ENCODE measurements at places on chromosomes 7 and 10.

- no peak overlapping the region for H3K4me3 ChIP-seq
- no peaks in the 10 kb centered on the region for H3K4me1 ChIP-seq
- H3K27ac ChIP-seq: no peak overlapping the region
- no peaks in the 10 kb centered on the region for H3K36me3 ChIP-seq
- H3K27me3 ChIP-seq: no peaks in the 10 kb centered on the region
These were observed 27.2 kb upstream of the MSRB2 start for GRCh38 chr10:23067939-23068775.

DNA sequence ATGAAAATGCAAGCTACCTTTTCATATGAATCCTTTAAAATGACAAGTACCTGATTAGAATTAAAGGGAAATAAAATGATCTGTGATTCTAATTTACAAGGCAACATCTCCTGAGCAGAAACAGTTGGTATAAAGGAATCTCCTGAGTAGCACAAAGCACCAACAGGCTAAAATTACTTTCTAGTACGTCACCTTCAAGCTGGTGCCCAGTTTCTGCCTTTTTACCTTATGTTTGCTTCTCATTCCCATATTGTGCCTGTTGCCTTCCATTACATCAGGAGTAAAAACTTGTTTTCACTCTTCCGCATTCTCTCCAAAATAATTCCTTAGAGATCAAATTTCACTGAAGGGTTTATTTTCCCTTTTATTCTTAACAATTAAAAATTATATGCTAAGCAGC lies 587.1 kb upstream of the KCND2 start:
- H3K36me3 ChIP-seq: no peaks in the 10 kb centered on the region
- DNase-seq: no peak
- no peak overlapping the region for H3K27ac ChIP-seq
- no peak overlapping the region for H3K4me3 ChIP-seq

GRCh38 chr10:61503051-61503450 lies 49.9 kb upstream of the TMEM26 start:
- no peaks in the 10 kb centered on the region for H3K4me1 ChIP-seq
- no peaks in the 10 kb centered on the region for H3K36me3 ChIP-seq
- no peak overlapping the region for H3K4me3 ChIP-seq
- DNase-seq: no peak

- no peak for DNase-seq
- H3K4me3 ChIP-seq: no peak overlapping the region
- H3K27ac ChIP-seq: no peak overlapping the region
These were observed 99.1 kb downstream of the XPNPEP1 start for GRCh38 chr10:109824206-109824605.

- H3K36me3 ChIP-seq: no peaks in the 10 kb centered on the region
- H3K27me3 ChIP-seq: no peaks in the 10 kb centered on the region
- no peak overlapping the region for H3K27ac ChIP-seq
- DNase-seq: no peak
These were observed 15.7 kb upstream of the PFKP start for GRCh38 chr10:3051692-3052091.

DNA sequence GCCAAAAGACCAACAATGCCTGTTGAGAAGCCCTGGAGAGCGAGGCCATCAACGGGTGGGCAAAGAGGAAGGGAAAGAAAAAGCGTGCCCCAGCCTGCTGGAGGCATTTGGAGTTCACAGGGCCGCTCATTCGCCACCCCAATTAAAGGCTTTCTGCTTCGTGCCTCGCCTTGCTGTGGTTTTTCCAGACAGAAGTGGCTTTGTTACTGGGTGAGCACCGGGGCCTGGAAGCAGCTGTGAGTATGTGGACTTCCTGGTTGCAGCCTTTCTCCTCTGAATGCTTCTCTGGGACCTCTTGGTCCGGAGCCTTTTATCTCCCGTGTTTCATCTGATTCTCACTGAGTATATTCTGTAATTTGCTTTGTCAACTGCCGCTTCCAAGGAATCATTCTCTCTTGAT lies 118.1 kb upstream of the EGR2 start:
- no peaks in the 10 kb centered on the region for H3K36me3 ChIP-seq
- no peaks in the 10 kb centered on the region for H3K4me1 ChIP-seq
- no peaks in the 10 kb centered on the region for H3K27me3 ChIP-seq

DNA sequence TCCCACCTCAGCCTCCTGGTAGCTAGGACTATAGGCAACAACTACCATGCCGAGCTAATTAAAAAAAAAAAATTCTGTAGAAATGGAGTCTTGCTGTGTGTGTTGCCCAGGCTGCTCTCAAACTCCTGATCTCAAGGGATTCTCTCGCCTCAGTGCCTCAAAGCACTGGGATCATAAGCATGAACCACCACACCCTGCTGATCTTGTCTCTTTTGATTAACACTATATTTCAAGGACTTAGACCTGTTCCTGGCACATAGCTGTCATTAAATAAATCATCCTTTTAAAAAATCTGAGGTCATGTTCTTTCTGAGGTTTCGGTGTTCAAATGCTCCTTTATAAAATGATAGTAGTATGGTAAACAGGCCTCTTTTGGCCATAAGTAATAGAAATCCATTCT lies 4.8 kb downstream of the PALS2 start:
- H3K27me3 ChIP-seq: no peaks in the 10 kb centered on the region
- H3K4me1 ChIP-seq: peaks cover 24% of the 10 kb centered on the region
- H3K36me3 ChIP-seq: no peaks in the 10 kb centered on the region
- no peak overlapping the region for H3K4me3 ChIP-seq
- DNase-seq: no peak
- no peak overlapping the region for H3K27ac ChIP-seq

DNA sequence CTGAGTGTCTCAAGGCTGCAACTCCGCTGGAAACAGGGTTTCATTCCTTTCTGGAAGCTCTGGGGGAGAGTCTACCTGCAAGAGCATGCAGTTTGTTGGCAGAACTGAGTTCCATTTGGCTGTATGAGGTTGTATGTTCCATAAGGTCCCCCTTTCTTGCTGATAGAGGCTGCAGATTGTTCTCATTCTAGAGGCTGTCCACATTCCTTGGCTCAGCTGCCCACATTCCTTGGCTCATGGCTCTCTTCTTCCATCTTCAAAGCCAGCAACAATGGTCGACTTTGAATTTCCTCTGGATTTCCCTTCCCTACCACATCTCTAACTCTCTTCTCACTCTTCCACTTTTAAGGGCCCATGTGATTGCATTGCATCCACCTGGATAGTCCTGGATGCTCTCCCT lies 147.3 kb upstream of the CDCA7L start:
- H3K36me3 ChIP-seq: no peaks in the 10 kb centered on the region
- H3K4me3 ChIP-seq: no peak overlapping the region
- no peaks in the 10 kb centered on the region for H3K27me3 ChIP-seq
- H3K4me1 ChIP-seq: no peaks in the 10 kb centered on the region
- no peak for DNase-seq

GRCh38 chr7:23191022-23191421 lies 9.2 kb downstream of the NUP42 start:
- H3K36me3 ChIP-seq: peaks cover 33% of the 10 kb centered on the region
- DNase-seq: no peak
- no peaks in the 10 kb centered on the region for H3K4me1 ChIP-seq
- no peak overlapping the region for H3K4me3 ChIP-seq
- H3K27me3 ChIP-seq: no peaks in the 10 kb centered on the region

GRCh38 chr7:40870108-40870507 lies 735.3 kb downstream of the SUGCT start:
- no peaks in the 10 kb centered on the region for H3K4me1 ChIP-seq
- no peak for DNase-seq
- no peak overlapping the region for H3K27ac ChIP-seq
- no peaks in the 10 kb centered on the region for H3K27me3 ChIP-seq
- no peak overlapping the region for H3K4me3 ChIP-seq
- H3K36me3 ChIP-seq: no peaks in the 10 kb centered on the region

DNA sequence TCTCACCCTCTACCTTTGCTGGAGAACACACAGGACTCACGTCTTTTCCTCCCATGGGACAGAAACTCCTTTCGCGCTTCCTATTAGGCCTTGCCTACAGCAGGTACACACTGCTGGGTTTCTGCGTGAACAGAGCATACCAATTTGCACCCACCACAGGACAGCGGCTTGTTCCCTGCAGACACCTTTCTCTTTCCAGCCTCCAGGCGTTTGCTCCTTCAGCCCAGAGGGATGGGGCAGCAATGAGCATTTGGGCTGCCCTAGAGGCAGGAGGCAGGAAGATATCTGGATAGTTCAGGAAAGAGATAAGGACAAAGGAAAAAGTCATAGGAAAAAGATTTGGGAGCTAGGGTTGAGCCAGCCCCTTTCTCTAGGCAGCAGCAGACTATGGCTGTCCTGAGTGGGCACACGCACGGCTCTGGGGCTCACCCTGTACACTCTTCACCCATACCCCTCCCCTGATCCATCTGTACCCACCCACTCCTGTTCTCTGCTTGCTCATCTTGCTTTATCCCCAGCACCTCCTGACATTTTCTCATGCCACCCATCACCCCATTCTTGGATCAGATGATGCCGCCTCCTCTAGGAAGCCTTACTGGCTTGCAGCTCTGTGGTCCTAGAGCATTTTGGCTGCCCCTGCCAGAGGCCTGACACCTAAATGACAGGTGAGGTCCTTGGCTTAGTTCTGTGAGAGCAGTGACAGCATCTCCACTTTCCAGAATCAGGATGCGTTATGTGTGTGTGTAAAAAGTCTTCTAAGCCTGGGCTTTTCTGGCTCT lies 40.7 kb upstream of the SPDYE3 start:
- no peak overlapping the region for H3K4me3 ChIP-seq
- H3K36me3 ChIP-seq: no peaks in the 10 kb centered on the region
- H3K27ac ChIP-seq: no peak overlapping the region
- peaks cover 7% of the 10 kb centered on the region for H3K4me1 ChIP-seq
- H3K27me3 ChIP-seq: no peaks in the 10 kb centered on the region

DNA sequence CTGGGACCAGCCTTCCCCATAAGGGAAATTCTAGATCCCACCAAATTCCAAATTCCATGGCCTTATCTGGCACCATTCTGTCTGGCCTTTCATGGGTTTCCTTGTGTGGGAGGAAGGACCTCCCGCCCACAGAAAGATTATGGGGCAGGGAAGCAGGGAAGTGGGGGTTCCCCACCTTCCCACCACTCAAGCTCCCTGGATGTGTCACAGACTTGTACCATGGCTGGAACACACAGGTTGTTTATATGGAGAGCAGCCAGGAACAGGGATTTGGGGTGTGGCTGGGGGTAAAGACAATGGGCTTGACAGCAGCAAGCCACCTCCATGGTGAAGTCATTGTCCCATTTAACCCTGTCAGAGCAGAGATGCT lies 18.3 kb downstream of the UNC5B start:
- no peaks in the 10 kb centered on the region for H3K36me3 ChIP-seq
- DNase-seq: no peak
- no peak overlapping the region for H3K4me3 ChIP-seq
- no peaks in the 10 kb centered on the region for H3K4me1 ChIP-seq
- no peaks in the 10 kb centered on the region for H3K27me3 ChIP-seq

GRCh38 chr7:77542409-77542808 lies 5.3 kb downstream of the PTPN12 start:
- H3K4me1 ChIP-seq: peaks cover 8% of the 10 kb centered on the region
- DNase-seq: no peak
- H3K27me3 ChIP-seq: no peaks in the 10 kb centered on the region
- H3K36me3 ChIP-seq: no peaks in the 10 kb centered on the region

DNA sequence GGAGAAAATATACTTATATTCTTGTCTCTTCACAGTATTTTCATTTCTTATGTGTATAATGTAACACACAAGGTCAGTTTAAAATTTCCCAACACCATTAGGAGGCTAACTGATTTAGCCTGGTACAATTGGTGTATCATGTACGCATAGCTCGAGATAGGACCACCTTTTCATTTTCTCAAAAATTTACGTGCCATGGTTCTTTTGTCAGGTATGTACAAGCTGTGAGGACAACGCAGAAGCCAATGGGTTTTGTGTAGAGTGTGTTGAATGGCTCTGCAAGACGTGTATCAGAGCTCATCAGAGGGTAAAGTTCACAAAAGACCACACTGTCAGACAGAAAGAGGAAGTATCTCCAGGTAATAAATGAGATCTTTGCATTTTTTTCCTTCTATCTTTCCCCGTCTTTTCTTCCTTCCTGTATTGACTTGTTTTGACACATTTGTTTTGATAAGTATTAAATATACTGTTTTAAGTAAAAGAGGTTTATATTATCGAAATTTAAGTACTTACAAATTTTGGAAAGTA lies 55.0 kb downstream of the TRIM24 start:
- H3K4me3 ChIP-seq: no peak overlapping the region
- no peak overlapping the region for H3K27ac ChIP-seq
- DNase-seq: no peak
- H3K4me1 ChIP-seq: no peaks in the 10 kb centered on the region

DNA sequence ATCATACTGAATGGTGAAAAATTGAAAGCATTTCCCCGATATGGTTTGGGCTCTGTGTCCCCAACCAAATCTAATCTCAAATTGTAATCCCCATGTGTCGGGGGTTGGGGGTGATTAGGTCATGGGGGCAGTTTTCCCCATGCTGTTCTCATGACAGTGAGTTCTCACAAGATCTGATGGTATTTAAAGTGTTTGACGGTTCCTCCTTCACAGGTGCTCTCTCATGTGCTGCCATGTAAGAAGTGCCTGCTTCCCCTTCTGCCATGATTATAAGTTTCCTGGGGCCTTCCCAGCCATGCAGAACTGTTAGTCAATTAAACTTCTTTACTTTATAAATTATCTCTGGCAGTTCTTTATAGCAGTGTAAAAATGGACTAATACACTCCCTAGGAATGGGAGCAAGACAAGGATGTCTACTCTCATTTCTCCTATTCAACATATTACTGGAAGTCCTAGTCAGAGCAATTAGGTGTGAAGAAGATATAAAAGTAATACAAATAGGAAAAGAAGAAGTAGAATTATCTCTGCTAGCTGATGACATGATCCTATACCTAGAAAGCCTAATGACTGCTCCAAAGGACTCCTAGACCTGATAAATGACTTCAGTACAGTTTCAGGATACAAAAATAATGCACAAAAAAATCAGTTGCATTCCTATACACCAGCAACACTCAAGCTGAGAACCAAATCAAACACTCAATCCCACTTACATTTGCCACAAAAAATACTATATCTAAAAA lies 260.6 kb downstream of the RNLS start:
- no peak overlapping the region for H3K27ac ChIP-seq
- H3K27me3 ChIP-seq: no peaks in the 10 kb centered on the region
- no peaks in the 10 kb centered on the region for H3K4me1 ChIP-seq
- no peak overlapping the region for H3K4me3 ChIP-seq
- DNase-seq: no peak

GRCh38 chr10:123966896-123967231 lies 75.3 kb upstream of the CPXM2 start:
- H3K4me1 ChIP-seq: no peaks in the 10 kb centered on the region
- DNase-seq: no peak
- H3K27ac ChIP-seq: no peak overlapping the region
- H3K4me3 ChIP-seq: no peak overlapping the region
- no peaks in the 10 kb centered on the region for H3K36me3 ChIP-seq

GRCh38 chr10:45811075-45811474 lies 36.2 kb downstream of the AGAP4 start:
- no peaks in the 10 kb centered on the region for H3K4me1 ChIP-seq
- H3K27ac ChIP-seq: no peak overlapping the region
- no peaks in the 10 kb centered on the region for H3K27me3 ChIP-seq
- H3K36me3 ChIP-seq: no peaks in the 10 kb centered on the region
- no peak overlapping the region for H3K4me3 ChIP-seq
- no peak for DNase-seq

- H3K27ac ChIP-seq: no peak overlapping the region
- no peaks in the 10 kb centered on the region for H3K4me1 ChIP-seq
- no peaks in the 10 kb centered on the region for H3K36me3 ChIP-seq
- no peaks in the 10 kb centered on the region for H3K27me3 ChIP-seq
- H3K4me3 ChIP-seq: no peak overlapping the region
These were observed 201.2 kb upstream of the SEMA3E start for GRCh38 chr7:83850125-83850524.
